K562 (cell line): ENCODE measurements at places on chromosomes 3 and 15.

DNA sequence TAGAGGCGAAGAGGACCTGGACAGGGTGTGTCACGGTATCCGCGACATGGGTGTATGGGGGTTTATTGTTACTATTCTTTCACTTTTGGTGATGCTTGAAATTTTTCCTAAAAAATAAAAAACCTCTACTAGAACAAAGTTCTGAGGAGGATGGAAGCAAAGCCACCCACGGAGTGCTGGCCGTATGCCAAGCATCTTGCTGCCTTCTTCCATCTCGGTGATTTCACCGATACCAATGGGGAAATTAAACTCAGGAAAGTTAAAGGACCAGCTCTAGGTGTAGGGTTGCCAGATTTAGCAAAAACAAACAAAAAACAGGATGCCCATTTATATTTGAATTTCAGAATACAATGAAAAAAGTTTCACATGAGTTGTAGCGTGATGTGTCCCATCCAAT, 33.9 kb downstream of the SMAD6 start:
- no peak for DNase-seq

GRCh38 chr3:29949131-29949530, 657.3 kb upstream of the TGFBR2 start:
- DNase-seq, result no peak

DNA sequence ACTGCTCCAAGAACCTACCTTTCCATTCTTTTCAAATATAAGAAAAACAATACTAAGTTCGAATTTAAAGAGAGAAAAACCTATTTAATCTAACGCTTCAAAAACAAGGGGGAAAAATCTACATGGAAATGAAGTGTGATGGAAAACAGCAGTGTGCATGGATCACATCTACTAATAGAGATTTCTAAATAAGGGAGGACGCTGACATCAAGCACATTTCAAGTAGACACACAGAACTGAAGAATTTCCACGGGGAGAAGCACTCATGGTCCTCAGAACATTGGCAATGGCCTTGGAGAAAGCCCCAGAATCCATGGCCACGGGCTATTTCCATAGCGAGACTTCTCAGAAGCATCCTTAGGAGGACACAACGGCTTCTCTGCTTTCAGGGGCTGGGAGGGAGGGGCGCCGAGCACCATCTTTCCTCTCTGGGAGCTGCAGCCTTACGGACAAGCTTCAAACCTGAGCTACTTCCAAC, 1.0 kb downstream of the TASOR start:
- no peak for DNase-seq

- no peak for DNase-seq
These were observed 22.0 kb upstream of the ZCWPW2 start for GRCh38 chr3:28326458-28326926.

- DNase-seq, result no peak
These were observed 115.6 kb downstream of the CHDH start for GRCh38 chr3:53730576-53730975.

- DNase-seq, result no peak
These were observed 23.2 kb downstream of the SPTBN5 start for GRCh38 chr15:41870689-41871081.

GRCh38 chr3:195388380-195388779, 54.4 kb downstream of the ACAP2 start:
- DNase-seq, result no peak

- DNase-seq, result no peak
These were observed 62.9 kb upstream of the LRRFIP2 start for GRCh38 chr3:37237252-37237651.

DNA sequence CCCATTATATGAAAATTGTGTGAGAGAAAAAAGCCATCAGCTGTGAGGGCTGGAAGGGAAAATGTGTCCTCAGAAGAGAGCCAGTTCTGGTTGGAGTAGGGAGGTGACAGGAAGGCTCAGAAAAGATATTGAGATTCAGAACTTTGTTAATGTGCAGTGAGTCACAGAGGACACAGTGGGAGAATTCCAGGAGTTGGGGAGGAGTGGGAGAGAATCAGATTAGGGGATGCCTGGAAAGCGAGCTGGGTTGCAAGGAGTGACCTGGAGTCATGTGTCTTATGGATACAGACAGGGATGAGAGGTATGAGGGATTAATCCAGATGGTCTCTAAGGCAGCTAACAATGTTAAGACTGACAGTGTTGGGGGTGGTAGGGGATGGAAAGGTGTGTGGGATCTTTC, 67.5 kb downstream of the CHST2 start:
- DNase-seq, result no peak

GRCh38 chr15:29159771-29160455, 109.7 kb downstream of the NSMCE3 start:
- no peak for DNase-seq

GRCh38 chr3:182913889-182914288, 66.4 kb downstream of the DCUN1D1 start:
- DNase-seq, result no peak

DNA sequence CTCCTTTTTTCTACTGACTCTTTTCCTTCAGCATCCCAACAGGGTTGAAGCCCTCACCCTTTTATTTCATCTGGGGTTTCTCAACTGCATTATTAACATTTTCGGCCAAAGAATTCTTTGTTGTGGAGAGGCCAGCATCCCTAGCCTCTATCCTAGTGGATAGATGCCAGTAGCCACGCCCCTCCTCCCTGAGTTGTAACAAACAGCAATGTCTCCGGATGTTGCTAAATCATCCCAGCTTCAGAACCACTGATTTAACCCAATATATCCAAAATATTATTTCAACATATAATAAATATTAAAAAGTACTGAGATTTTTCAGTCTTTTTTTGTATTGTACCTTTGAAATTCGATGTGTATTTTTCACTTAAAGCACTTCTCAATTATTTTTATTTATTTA, 2.0 kb upstream of the RNF111 start:
- peak; percentile 17 for DNase-seq

GRCh38 chr15:39287322-39288195, 293.3 kb upstream of the THBS1 start:
- DNase-seq, result no peak

- no peak for DNase-seq
These were observed 65.4 kb upstream of the ACAD9 start for GRCh38 chr3:128814060-128814459.
